Lower leg skin (tissue), 4 donors: ENCODE measurements at places on chromosomes 3 and 15. TPM values are rescaled to one million over a fixed set of nuclear protein-coding genes. Genes with fewer than 3 reads are reported as not detected.

Gene TMCO5A
- total RNA-seq = not detected

Gene CHRNA3
- total RNA-seq = 0.08 TPM

Gene HEG1
- 15.4 TPM for total RNA-seq

Gene MST1
- 12.9 TPM for total RNA-seq

Gene GHSR
- not detected for total RNA-seq

Gene ABHD17C
- 26.7 TPM for total RNA-seq

Gene GOLGA8J
- total RNA-seq = not detected

Gene CFAP91
- total RNA-seq = 0.91 TPM

Gene ESYT3
- total RNA-seq = 49.2 TPM

Gene USP50
- total RNA-seq = not detected

Gene P2RY12
- 0.46 TPM for total RNA-seq

Gene SPRED1
- 8.8 TPM for total RNA-seq

Gene SNRPA1
- total RNA-seq = 30.7 TPM

Gene CSPG4
- total RNA-seq = 11.2 TPM

Gene CPLX3
- total RNA-seq = 0.17 TPM

Gene GASK1A
- 1.4 TPM for total RNA-seq

Gene PRSS50
- total RNA-seq = 0.13 TPM

DNA sequence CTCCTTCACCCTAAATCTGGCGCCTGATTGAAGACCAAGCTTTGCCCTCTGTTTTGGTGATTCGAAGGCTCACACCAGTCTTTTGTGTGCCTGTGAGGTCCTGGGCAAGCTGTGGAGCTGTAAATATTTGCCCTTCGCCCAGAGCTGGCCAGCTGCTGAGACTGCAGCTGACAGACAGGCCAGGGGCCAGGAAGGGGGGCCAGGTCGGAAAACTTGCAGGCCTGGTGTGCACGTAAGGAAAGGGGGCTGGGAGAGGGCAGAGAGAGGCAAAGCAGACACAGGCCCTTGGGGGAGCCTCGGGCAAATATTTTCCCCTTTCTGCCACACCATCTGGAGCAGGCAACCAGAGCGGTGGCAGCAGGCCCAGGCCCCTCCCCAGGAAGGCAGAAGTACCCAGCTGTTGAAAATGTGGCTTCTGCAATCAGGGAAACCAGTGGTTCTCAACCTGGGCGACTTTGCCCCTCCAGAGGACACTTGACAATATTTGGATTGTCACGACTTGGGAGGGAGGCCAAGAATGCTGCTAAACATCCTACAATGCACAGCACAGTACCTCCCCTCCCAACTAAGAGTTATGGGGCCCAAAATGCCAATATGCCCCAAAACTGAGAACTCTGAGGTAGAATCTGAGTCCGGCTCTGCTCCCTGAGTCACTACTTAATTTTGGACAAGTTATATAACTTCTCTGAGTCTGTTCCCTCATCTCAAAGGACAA, 2.5 kb downstream of the PDZRN3 start:
- no peak for DNase-seq

GRCh38 chr15:82641129-82641798, 5.9 kb downstream of the CPEB1 start:
- DNase-seq = no peak

- DNase-seq = no peak
These were observed 570.9 kb upstream of the IL12A start for GRCh38 chr3:159417761-159418160.

GRCh38 chr3:37050282-37050681, 57.0 kb downstream of the MLH1 start:
- no peak for DNase-seq

DNA sequence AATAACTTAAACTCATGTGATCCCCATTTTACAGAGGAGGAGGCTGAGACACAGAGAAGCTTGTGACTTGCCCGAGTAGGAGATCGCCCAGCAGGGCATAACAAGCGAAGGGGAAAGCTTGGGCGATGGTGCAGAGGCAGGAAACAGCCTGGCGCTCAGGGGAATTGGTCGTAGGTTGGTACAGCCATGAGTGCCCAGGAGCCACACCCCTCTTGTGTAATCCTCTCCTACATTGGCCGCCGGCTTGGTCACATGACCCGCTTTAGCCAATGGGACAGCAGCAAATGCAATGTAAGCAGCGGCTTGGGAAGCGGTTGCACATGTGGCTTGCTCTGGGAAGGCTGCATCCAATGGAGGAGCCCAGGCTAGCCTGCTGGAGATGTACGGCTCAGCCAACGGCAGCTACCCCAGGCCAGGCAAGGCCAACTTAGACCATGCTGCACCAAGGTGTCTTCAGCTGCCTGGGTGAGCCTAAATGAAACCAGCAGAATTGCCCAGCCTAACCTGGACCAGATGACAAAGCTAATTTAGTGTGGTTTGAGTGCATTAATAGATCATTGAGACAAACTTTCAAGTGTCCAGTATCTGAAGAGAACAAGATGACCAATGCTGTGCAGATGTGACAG, 50.3 kb upstream of the SLC6A6 start:
- no peak for DNase-seq

- DNase-seq = no peak
These were observed 37.7 kb downstream of the CLDN18 start for GRCh38 chr3:138047596-138048158.

GRCh38 chr3:149375501-149376196, 1.8 kb downstream of the TM4SF1 start:
- no peak for DNase-seq

- DNase-seq = no peak
These were observed 125.6 kb downstream of the PLCH1 start for GRCh38 chr3:155619118-155619915.

GRCh38 chr3:3798631-3799113, 559 bp upstream of the LRRN1 start:
- no peak for DNase-seq

- DNase-seq = no peak
These were observed 12.4 kb upstream of the FGF7 start for GRCh38 chr15:49410641-49411040.

- no peak for DNase-seq
These were observed 39.3 kb upstream of the HDC start for GRCh38 chr15:50304836-50305235.

GRCh38 chr15:99454941-99455788, 110.6 kb upstream of the MEF2A start:
- peak; percentile 96 for DNase-seq

DNA sequence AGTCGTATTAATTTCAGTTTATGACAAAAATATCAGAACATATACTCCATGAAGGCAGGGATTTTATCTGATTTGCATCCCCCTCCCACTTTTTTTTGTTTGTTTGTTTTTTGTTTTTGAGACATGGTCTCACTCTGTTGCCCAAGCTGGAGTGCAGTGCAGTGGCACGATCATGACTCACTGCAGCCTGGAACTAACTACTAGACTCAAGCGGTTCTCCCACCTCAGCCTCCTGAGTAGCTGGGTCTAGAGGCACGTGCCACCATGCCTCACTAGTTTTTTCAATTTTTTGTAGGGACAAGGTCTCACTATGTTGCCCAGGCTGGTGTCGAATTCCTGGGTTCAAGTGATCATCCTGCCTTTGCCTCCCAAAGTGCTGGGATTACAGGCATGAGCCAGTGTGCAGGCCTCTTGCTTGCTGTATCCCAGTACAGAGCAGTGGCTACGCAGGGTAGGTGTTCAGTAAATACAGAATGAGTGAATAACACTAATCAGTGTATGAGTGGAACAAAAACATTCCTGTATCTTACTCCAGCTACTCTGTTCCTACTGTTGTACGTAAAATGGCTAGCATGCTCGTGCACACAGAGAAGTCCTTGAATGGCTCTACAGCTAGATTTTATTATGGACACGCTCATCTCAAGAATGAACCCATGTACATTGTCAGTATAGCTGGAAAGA, 272.4 kb downstream of the FOXP1 start:
- DNase-seq = no peak

GRCh38 chr3:104887069-104887468, 479.6 kb upstream of the ALCAM start:
- no peak for DNase-seq

GRCh38 chr3:4606911-4607310, 113.8 kb downstream of the ITPR1 start:
- DNase-seq = no peak

DNA sequence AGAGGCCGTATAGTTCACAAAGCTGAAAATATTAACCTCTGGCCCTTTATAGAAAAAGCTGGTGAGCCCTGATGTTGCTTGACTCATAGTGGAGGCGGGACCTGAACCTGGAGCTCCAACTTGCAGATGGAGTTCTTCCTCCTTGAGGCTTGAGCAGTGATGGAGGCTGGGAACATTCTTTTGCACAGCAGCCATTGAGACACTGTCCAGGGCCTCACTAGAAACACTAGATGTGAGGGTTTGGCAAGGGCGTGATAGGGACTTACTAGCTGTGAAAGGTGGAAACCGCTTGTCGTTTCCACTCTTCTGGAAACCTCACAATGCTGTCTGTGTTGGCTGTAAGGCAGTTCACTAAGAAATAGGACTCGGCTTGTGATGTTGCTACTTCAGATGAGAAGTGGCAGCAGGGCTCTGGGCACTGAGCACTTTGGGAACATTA, 12.5 kb downstream of the SMAD6 start:
- no peak for DNase-seq

- no peak for DNase-seq
These were observed 24.4 kb upstream of the PLSCR2 start for GRCh38 chr3:146493761-146494160.

DNA sequence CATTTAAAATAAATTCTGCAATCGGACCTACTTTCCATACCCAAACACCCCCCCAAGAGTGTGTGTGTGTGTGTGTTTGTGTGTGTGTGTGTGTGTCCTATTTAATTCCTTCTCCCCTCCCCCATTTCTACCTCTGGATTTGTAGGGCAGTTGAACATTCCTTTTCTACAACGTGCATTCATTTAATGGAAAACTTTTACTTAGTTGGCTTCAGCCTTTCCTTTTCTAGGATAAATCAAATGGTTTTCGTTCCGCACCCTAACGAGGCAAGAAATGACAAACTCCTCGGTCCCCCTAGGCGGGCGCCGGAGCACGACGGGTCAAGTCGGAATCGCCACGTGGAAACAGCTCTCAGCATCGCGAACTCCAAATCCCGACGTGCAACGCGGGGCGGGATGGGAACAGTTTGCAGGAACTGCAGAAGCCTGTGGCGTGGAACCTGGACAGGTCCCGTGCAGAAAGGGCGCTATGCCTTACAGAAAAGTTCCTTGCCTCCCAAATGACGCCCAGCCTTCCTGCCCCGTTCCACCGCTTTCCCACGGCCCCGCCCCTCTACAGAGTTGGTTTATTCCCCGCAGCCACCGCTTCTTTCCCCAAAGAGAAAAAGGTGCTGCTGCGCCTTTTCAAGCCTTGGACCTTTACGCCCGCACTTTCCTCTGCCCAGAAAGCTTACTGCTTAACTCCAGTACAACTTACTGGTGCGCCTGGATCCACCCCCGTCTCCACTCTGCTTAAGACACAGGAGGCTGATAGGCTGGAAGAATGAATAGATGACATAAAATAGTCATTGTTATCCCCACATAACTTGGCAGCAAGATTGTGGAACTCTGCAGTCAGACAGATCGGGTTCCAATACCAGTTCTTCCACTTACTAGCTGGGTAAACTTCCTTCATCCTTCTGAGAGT, 1.1 kb upstream of the EIF2B5 start:
- DNase-seq = peak; percentile 97

DNA sequence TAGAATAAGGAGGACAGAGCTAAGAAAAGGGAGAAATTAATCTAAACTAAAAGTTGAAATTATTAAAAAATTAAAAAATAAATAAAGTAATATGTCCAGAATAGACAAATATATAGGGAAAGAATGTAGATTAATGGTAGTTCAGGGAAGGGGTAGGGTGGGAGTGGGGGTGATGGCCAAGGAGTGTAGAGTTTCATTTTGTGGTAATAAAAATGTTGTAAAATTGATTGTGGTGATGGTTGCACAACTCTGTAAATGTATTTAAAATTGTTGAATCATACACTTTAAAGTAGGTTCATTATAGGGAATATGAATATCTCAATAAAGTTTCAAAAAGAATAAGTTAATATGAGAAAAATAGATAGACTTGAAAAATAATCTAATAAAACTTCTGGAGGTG, 21.0 kb upstream of the FNDC3B start:
- no peak for DNase-seq

- DNase-seq = no peak
These were observed 145.1 kb downstream of the VGLL4 start for GRCh38 chr3:11498646-11499045.

DNA sequence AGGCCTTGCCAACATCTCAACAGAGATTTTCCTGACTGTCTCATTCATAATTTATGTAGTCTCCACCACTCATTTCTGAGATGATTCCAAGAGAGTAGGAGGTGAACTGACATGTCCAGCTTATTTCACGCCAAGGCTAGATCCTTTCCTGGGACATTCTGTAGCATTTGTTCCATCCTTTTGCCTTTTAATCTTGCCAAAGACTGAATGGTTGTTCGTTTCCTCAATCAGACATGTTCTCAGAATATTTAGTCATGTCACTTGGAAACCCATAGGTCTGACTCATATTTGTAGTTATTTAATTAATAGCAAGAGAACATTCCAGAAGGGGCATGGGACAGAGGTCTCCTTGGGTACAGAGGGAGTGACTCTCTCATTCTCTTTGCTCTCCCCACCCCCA, 80.9 kb downstream of the DHX36 start:
- no peak for DNase-seq

- no peak for DNase-seq
These were observed 38.4 kb downstream of the PLCL2 start for GRCh38 chr3:16923112-16923511.

DNA sequence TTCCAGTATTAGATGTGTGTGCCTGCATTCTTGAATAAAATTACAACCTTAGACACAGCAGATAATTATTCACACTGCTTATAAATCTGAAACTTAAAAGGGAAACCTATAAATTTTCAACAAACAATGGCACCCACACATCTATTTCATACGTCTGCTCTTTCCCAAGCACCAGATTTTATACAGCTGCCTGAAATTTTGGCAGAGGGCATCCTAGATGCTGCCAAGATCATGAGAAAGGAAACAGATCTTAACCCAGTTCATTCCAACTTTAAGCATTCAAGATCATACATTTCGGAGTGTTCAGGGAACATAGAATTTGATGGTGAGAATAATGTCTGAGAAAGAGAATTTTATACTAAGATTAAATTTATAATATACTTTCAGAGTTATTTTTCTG, 53.1 kb downstream of the CLDN1 start:
- DNase-seq = no peak

DNA sequence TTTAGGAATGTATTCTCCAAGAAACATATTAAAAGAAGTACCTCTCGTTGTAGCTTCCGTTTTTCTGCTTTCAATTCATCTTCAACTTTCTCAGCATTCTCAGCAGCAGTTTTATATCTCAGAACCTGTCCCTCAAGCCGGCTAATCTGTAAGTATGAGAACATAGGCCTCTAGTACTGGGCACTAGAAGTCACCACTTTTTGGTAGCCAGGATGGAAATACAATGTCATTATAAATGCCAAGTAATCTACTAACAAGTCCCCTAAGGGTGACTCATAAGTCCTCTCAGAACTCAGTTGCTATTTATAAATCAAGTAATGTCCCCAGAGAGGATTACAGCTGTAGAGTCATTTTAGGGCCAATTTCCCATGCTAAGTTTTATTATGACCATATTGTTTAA, 61.1 kb downstream of the MLH1 start:
- no peak for DNase-seq

- DNase-seq = no peak
These were observed 48.2 kb downstream of the ATR start for GRCh38 chr3:142530296-142530695.

GRCh38 chr3:4758957-4759656, 220.1 kb upstream of the BHLHE40 start:
- no peak for DNase-seq
